ENCODE measurements at places on chromosomes 1 and 21.

GRCh38 chr1:42784946-42785693 is at the start of gene TMEM269:
Gene TMEM269, plus strand, starts transcription at chr1:42784991. Its CDS starts 4,903 bp downstream, at chr1:42789894.
- DNase-seq = peak; percentile 47

DNA sequence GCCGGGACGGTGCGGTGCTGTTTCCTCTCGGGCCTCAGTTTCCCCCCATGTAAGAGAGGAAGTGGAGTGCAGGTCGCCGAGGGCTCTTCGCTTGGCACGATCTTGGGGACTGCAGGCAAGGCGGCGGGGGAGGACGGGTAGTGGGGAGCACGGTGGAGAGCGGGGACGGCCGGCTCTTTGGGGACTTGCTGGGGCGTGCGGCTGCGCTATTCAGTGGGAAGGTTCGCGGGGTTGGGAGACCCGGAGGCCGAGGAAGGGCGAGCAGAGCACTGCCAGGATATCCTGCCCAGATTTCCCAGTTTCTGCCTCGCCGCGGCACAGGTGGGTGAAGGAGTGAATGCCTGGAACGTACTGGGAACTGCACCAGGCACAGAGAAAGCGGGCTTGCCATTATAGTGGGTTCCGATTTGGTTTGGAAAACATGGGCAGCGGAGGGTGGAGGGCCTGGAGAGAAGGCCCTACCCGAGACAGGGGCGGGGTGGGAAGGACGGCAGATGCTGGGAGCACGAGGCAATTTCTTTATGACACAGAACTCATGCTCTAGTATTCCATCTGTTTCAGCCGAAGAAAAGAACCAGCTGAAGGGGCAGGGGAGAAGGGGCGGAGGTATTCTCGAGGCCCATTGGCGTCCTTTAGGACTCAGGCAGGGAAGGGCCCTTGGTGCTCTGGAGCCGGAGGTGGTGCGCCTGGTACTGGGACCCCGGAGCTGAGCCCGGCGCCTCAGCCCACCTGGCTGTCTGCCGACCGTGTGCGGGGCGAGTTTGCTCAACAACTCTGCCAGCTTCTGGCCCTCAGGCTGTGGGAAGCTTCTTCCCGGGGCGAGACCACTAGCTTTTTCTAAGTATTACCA is 960 bp downstream of the PCSK9 start:
- DNase-seq = no peak

DNA sequence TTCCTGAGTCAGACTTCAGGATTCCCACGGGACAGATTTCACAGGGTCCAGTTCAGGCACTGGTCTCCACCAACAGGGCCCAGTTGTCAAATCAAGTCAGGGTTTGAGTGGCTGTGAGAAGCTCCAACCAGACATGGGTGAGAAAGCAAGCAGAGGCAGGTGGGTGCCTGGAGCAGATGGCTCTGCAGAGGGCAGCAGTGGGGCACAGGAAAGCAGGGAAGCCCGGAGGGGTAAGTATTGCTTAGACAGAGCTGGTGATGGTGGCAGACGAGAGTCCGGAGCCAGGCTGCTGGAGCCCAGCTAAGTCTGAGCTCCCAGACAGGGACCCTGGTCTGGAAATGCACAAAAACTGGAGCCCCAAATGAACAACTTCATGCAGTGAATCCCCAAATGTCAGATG is 40.4 kb downstream of the RIMS3 start:
- no peak for DNase-seq

GRCh38 chr1:194076646-194077045 is 890.2 kb upstream of the B3GALT2 start:
- DNase-seq = no peak

DNA sequence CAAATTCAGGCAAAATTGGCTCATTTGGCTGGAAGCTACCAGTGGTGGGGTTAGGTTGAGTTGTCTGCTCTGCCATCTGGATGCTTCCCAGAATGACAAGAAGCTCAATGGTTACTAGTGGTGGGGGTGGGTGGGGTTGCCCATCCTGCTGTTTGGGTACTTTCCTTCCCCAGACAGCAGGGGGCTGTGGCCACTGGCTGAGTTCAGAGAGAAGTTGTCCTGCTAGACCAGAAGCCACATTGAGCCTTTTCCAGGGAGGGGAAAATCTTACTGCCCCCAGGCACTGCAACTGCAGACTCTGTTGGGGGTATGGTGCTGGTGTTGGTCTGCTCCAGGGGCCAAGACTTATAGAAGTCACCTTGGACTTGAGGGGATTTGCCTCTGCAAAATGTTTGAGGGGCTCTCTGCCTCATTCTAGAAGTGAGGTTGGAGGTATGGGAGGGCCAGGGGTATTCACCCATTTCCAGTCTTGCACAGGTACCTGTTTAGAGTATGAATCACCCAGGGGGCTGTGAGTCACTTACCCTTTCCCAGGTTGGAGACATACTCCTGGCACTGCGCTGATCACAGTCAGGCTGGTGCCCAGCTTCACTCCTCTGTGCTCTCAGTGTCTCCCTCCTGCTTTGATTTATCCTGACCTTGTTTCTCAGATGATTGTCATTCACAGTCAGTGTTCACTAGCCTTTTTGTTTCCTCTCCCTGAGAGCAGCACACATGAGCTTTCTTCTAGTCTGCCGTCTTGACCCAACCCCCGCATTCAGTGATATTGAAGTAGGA is 89.1 kb upstream of the NEGR1 start:
- DNase-seq = no peak
